Inflammatory macrophage (primary cell): ENCODE measurements at places on chromosomes 13 and 19.
A peak's percentile ranks its signal among the peaks of the same experiment; 100 is the strongest.

GRCh38 chr13:30545320-30545719 is 72.4 kb upstream of the USPL1 start:
- DNase-seq = no peak

DNA sequence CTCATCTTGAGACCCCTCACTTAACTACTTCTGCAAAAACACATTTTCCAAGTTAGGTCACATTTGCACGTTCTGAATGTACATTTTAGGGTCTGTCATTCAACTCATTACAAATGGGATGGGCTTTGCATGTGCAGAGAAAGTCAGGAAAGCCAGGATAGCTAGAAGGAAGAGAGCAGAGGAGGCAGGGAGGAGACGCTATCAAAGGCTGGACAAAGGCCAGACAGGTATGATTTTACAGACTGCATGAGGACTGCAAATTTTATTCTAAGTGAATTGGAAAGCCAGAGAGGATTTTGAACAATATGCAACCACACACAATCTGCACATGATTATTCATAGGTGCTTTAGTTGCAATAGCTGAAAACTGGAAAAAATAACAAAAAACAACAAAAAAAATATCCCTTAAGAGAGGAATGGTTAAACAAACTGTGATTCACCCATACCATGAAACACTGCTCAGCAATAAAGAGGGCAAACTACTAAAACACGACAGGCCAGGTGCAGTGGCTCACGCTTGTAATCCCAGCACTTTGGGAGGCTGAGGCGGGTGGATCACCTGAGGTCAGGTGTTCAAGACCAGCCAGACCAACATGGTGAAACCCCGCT is 21.1 kb downstream of the SYDE1 start:
- DNase-seq = no peak

- DNase-seq = peak; percentile 37
Measured at GRCh38 chr19:7706955-7707456, 5.1 kb upstream of the FCER2 start.

DNA sequence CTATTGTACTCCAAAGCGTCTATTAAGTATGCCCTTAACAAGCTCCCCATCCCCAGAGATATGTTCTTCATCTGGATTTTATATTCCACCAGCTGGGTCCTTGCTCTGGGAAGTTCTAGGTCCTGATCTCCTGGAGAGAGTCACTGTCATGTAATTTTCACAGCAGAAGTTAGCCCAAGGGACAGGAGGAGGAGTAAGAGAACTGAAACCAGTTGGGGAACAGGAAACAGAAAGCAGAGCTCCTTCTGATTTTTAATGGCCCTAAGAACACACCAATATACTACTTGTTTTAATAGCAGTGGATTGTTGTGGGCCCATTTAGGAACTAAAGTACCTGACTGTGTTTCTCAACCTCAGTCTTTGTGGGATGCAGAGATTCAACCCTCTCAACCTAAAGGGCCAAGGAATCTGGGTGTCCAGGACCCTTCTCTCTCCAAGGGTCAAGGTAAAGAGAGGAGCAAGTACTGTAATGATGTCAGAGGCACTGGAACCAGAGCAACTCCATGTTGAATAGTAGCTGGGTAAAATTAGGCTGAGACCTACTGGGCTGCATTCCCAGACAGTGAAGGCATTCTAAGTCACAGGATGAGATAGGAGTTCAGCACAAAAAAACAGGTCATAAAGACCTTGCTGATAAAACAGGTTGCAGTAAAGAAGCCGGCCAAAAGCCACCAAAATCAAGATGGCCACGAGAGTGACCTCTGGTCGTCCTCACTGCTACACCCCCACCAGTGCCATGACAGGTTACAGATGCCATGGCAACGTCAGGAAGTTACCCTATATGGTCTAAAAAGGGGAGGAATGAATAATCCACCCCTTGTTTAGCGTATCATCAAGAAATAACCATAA is 8.1 kb upstream of the FPR3 start:
- DNase-seq = peak; percentile 77

DNA sequence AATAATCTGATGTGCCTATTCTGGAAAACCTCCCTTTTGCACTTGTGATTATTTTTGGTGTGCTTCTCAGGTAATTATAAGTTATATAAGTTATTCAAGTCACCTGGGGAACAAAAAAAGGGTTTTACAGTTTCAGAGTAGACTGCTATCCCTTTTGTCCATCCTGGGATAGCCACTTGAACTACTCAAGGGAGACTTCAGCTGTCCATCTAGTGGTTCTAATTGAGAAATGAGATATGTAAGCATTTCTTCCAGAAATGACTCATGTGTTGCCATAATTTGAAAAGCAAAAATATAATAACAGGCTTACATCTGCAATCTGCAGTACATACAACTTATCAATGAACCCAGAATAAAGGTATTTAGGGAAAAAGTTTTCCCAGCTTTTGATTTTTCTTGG is 20.4 kb downstream of the UBL3 start:
- no peak for DNase-seq

GRCh38 chr13:31101472-31102170 is 60.1 kb downstream of the HSPH1 start:
- no peak for DNase-seq

DNA sequence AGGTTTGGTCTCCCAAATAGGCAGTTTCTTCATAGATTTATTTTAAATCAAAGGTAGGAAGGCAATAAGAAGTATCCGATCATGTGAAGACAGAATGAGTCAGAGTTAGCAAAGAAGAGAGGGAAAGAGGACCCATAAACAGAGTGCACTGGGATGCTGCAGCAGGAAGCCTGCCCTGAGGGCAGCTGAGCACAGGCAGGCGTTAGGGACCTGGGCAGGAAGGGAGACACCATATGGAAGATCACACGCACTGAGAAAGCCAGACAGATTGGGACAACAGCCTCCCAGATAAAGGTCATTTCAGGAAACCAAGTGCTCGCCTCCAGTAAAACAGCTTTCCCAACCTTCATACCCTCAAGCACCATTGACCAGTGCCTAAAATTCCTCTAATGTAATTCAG is 598.0 kb downstream of the EFNB2 start:
- no peak for DNase-seq

GRCh38 chr13:20903164-20903475 is 574 bp upstream of the XPO4 start:
- no peak for DNase-seq

- DNase-seq = no peak
Measured at GRCh38 chr13:104597546-104598180, 1531.4 kb upstream of the SLC10A2 start.
